ENCODE measurements at places on chromosomes 16 and 17.

DNA sequence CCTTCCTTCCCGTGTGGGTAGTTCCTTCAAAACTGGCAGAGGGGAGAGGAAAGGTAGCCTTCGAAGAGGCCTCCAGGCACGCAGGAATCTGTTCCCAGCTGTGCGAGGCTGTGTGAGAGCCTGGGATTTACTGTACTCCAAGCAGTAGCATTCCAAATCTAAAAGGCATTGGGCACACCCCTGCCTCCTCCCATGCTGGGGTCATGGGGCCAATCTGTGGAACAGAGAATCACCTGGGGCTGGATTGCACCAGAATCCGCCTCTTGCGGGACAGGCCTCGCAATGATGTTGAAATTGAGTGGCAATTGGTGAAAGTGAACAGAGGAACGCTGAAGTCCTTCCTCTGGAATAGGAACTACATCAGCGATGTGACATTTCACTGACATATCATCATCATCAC, 72.5 kb upstream of the IRX3 start:
- DNase-seq: no peak

- DNase-seq: no peak
Observed at GRCh38 chr16:77868478-77868877, 80.1 kb downstream of the VAT1L start.

DNA sequence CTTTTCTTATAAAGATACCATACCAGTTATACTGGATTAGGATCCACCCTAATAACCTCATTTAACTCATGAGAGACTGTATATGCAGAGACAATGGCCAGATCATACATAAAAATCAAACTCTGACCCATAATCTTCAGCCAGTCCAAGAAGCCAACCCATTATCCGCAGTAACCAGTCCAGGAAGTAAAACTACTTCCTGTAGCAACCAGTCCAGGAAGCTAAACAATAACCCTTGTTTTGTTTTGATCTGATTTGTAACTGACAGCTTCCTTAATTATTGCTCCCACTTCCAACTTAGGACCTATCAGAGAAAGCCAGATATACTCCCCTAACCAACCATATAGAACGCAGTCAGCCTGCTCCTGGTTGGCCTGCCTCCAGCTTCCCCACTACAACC, 19.2 kb upstream of the SSTR2 start:
- DNase-seq: no peak

DNA sequence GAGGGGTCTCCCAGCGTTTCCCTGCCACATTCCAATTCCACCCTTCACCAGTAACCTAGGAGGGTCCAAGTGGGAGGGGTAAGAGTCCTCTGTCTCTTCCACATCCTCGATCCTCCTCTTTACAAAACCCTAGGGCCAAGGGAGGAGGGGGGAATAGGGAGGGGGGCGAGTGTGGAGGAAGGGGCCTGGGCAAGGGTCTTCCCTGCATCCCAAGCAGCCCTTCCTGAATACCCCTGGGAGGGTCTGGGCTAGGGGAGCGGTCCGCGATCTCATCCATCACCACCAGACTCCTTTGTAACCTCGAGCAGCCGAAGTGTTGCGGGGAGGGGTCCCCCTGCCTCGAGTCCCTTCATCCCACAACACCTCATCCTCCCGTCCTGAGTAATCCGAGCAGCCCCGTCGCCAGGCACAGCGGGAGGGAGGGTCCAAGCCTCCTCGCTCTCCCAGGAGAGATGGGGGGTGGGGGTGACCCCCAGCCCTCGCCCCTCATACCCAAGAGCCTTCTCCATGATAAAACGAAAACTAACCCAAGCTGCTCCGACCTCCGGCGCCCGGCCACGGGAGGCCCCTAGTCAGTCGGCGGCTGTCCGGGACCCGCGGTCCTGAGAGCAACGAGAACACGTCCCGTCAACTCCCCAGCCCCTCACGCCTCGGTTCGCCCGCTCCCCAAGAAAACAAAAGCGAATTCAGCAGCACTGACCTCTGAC, 502 bp downstream of the SMPD3 start:
- DNase-seq: no peak

DNA sequence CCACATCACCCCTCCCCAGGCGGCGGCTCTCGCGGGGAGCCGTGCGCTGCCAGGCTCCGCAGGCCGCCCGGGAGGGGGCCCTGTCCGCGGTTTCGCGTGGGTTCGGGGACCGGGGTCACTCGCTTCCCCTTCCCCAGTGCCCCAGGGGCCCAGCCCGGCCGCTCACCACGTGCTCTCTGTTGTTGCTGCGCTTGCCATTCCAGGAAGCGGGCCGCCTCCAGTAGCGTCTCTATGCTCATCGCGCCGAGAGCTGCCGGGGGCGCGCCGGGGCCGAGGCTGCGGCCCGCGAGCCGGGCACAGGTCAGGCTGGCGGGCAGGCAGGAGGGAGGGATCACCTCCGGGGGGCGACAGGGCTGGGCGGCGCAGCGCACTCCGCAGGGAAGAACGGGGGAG, 390 bp downstream of the MNT start:
- peak; percentile 95 for DNase-seq

- no peak for DNase-seq
Observed at GRCh38 chr16:50202926-50203624, 50.0 kb downstream of the TENT4B start.

GRCh38 chr17:43562679-43563599, 16.8 kb upstream of the ETV4 start:
- DNase-seq: no peak

- no peak for DNase-seq
Observed at GRCh38 chr16:23944381-23944780, 108.6 kb downstream of the PRKCB start.

GRCh38 chr16:73915140-73915539, 381.5 kb upstream of the PSMD7 start:
- no peak for DNase-seq

GRCh38 chr16:50856991-50857390, 115.1 kb downstream of the CYLD start:
- DNase-seq: no peak

- no peak for DNase-seq
Observed at GRCh38 chr17:4728124-4728523, 3.1 kb upstream of the MED11 start.

- peak; percentile 59 for DNase-seq
Observed at GRCh38 chr16:57623251-57624043, 5.0 kb upstream of the ADGRG1 start.

DNA sequence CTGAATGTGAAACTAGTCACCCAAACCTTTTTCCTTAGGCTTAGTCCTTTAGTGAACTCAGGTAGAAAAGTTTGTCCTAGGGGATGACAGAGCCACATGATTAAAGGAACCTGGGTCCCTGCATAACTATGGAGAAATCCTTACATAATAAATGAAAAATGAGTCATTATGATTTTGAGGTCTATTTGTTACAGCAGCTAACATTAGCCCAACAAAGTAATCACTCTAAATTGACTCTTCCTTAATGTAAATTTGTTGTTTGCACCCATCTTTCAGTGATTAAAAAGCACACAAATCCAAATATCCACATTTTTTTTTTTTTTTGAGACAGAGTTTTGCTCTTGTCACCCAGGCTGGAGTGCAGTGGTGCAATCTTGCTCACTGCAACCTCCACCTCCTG, 32.0 kb downstream of the OGFOD1 start:
- DNase-seq: no peak

DNA sequence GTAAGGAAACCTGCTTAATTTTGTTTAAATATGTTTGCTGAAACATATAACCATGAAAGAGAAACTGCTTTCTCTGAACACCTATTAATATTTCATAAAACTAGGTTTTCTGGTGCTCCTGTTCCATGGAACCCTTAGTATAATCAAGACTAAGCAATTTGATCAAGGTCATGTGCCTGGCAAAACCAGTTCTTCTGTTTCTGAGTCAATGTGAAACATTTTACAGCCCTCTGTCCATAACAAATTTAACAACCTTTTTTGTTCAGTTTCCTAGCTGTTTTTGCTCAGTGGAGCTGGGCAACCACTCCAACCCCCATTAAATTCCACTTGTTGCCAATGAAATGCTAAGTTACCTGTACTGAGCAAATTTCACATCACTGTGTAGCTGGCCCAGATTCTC, 344.0 kb downstream of the CA10 start:
- DNase-seq: no peak

GRCh38 chr17:37465069-37465616, 24.5 kb upstream of the DUSP14 start:
- no peak for DNase-seq
